NCI-H1092 treated with DMSO at 0.1 percent for 48 hours (cell line): ENCODE measurements at places on chromosomes 2 and 18.

DNA sequence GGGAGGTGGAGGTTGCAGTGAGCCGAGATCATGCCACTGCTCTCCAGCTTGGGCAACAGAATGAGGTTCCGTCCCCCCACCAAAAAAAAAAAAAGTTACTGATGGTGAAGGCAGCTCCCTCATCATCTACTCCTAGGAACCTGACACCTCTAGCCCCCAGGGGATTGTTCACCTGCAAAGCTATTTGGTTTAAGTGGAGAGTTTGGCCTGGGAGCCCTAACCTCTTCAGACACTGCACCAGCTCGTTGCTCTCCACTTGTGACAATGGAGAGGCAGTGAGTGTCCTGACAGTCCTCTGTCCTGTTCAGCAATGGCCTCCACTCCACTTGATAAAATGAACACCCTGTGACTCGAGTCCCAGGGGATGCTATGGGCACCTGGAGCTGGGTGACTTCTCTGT lies 43.5 kb downstream of the ATP6V1C2 start:
- no peak for DNase-seq

DNA sequence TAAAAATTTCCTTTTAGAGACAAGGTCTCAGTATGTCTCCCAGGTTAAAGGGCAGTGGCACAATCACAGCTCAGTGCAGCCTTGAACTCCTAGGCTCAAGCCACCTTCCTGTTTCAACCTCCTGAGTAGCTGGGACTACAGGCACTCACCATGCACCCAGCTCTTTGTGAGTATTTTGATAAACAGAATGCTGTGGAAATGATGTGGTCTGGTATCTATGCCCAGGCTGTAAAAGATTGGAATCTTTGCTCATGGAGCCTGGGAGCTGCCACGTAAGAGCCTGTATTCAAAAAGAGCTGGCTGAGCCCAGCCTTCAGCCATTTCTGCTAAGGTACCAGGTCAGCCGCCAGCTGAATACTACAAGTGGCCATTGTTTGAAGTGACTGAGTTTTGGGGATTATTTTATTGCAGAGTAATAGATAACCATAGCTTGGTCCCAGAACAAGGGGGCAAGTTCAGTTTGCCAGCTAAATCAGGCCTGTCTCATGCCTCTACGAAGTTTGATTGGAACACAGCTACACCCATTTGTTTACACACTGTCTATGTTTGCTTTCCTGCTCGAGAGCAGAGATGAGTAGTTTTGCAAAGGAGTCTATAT lies 21.3 kb upstream of the ARL5A start:
- peak; percentile 42 for DNase-seq

- no peak for DNase-seq
These were observed 24.7 kb downstream of the AGAP1 start for GRCh38 chr2:235518322-235519090.

DNA sequence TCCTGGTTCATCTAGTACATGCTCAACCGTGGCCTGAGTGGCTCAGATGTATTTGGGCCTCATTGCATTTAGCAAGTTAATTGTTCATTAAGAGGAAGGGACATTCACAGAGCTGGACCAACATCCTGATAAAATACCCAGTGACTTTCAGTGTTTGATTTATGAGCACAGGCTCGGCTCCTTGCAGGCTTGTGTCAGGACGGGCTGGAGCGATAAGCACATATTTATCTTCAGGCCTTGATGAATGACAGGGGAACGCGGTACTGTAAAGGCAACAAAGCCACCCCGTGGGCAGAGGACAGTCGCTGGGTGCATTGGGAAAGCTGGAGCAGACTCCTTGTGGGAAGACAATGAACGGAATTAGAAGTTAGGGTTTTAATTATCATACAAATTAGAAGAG lies 548.6 kb upstream of the HS6ST1 start:
- no peak for DNase-seq

DNA sequence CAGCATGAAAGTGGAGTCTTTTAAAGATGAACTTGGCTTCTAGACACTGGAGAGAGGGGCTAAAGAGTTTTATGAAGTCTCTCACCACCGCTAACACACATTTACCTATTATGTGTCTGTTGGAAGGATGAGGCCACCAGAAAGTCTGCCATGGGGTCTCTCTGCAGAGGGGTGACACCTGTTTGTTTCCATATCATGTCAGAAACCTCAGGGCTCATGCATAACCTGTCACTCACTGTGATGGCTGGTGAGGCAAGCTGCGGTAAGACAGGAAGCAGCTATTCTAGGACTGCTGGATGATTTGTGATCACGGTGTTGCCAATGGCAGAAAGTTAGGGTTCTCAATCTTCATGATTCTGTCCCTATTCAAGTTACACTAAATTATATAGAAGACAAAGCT lies 60.8 kb upstream of the DNMT3A start:
- DNase-seq: no peak

- DNase-seq: no peak
These were observed 25.0 kb upstream of the FAHD2A start for GRCh38 chr2:95377216-95378123.

GRCh38 chr18:9147440-9148202 lies 11.0 kb downstream of the ANKRD12 start:
- DNase-seq: peak; percentile 39
